ENCODE measurements at places on chromosomes 12 and 14. TPM values are rescaled to one million over a fixed set of nuclear protein-coding genes. Genes with fewer than 3 reads are reported as not detected.
A peak's percentile ranks its signal among the peaks of the same experiment; 100 is the strongest.

IRF9 gene
- 8.3 TPM for total RNA-seq

DNA sequence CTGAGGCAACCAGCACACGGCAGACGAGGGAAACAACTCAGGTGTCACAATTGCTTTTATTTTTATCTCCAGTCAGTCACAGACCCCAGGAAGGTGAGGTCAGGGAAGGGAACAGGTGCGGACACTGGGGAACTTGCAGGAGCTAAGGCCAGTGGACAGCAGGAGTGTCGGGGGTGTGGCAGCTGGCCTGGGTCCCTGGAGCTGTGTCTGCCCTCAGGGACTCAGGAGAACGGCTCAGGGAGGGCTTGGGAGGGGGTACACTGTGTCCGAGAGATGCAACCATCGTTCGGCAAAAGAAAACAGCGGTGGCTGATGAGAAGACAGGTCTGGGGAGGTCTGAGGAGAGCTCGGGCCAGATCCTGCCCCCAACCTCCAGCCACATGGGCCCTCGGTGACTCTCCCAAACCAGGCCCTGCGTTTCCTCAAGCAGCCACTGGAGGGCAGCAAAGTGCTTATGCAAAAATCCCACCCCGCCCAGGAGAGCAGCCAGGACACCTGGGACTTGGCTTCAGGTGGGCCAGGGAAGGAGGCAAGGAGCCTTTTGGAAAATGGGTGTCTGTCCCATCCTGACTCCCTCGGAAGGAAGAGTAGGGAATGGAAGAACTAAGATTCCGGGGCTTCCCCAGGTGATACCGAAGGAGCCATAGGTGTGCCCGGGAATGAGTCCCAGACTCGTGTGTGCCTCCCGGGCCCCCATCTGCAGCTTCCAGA, 24.1 kb upstream of the BCDIN3D start:
- DNase-seq: peak; percentile 86

DNA sequence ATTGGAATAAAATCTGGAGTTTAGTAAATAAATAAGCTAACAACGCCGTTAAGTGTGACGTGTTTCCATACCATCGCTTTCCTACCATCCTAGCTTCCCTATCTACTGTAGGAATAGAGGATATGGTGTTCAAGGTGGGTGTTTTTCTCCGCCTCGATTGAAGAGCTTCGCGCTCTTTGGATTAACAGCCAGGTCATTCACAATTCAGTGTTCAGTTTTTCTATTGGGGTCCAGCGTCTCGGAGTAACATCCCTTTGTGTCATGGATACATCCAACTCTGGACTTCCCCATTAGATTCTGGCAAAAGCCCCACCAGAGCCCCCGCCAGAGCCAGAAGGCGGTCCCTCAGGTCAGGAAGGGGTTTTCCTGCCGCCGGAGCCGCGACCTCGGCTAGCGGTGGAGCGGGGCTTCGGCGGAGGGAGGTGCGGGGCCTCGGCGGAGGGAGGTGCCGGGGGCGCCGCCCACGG, 1.2 kb upstream of the SRGAP1 start:
- DNase-seq: no peak

BICDL1 gene
- total RNA-seq: 13.5 TPM

SAV1 gene
- 28.8 TPM for total RNA-seq

CD9 gene
- total RNA-seq: 46.6 TPM

SOAT2 gene
- total RNA-seq: not detected

POTEM gene
- total RNA-seq: not detected

GRCh38 chr14:77979666-77980351, 179.9 kb downstream of the ADCK1 start:
- no peak for DNase-seq

GRCh38 chr12:94863321-94864035, 140.0 kb downstream of the NDUFA12 start:
- DNase-seq: no peak

DNA sequence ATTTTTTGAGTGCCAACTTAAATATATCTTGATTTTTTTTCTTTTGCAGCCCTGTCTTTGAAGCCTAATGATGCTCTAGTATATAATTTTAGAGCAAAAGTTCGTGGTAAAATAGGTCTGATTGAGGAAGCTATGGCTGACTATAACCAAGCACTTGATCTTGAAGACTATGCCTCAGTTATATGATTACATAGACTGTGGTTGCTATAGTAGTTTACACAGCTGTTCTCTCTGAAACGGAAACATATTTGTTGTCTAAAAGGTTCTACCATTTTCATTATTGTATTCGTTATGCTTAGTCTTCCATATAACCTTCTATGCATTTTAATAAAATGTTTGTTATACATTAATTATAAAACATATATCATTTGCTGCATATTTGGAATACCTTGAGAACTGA, 246.7 kb downstream of the TTC6 start:
- DNase-seq: no peak

DNA sequence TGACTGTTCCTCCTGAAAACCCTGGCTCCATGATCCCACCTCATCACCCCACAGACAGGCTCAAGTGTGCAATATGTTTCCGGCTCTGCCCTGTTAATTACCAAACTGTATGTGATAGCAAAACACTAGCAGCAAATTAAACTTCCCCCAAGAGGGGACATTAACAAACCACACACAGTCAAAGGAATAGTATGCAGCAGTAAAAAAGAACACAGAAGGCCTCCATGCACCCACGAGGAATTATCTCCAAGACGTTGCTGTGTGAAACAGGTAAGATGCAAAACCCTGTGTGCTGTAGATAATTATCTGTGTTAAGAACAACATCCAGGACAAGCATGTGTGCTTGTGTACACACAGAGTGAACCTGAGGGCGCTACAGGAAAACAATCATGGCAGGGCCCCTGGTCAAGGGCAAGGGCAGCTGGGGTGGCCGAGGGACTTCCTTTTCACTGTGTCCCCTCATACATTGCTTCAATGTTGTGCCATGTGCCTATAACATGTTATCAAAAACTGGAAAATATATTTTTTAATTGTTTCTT, 35.8 kb downstream of the ITPK1 start:
- DNase-seq: no peak

TSPAN11 gene
- total RNA-seq: not detected

- DNase-seq: no peak
These were observed 35.9 kb downstream of the DAAM1 start for GRCh38 chr14:59224341-59224740.
